ENCODE measurements at places on chromosomes 1 and 21.

DNA sequence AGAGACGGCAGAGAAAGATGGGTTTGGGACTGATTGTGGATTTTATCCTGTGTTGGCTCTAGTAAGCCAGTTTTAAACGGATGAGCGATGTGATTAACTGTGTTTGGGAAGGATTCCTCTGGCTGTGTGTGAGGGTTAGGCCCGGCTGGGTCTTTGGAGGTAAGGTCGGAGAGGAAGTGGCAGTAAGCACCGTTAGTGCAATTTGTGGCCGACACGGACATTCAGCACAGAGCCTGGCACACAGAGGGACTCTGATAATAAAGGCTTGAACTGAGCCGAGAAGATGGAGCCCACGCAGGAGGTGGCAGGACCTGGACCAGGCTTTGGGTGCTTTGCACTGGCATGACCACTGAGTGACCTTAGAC, 1.3 kb downstream of the MTFR1L start:
- no peak for DNase-seq

DNA sequence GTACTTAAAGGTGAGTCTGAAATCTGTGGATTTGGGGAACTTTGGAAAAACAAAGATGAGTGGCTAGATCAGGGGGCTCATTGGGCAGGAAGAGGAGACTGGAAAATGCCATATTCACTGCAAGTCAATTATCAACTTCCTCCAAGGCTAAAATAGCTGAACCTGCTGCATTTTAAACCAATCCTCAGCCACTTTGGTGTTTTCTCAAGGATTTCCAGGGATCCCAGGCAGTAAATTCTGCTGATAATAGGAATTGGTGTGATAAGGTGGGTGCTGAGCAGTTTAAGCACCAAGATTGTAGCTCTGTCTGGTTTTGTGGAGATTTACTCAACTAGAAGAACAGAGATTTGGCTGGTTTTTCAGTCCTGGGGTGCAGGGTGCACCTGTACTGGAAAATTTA, 153.9 kb upstream of the CAMK1G start:
- DNase-seq: no peak

- DNase-seq: no peak
Observed at GRCh38 chr1:111369177-111369576, 58.4 kb downstream of the OVGP1 start.

GRCh38 chr1:201885531-201886075, 3.1 kb upstream of the SHISA4 start:
- DNase-seq: peak; percentile 54

DNA sequence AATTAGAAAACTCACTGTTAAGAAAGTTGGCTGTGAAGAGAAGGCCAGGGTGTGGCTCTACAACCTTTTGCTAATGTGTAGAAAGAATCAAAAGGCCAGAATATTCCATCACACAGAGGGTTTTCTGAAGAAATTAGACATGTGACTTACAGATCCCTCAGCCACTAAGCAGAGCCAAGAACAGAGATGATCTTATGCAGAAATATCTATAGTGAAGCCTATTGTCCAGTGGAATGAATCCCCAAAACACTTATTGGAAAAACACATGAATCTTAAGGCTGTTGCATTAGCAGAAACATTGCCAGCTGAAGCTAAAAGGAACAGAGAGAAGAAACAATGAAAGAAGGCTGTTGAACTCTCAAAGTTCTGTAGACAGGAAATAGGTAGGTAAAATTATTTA, 979.2 kb downstream of the MRPL39 start:
- DNase-seq: no peak

- no peak for DNase-seq
Observed at GRCh38 chr1:37393173-37394120, 80.9 kb upstream of the ZC3H12A start.

DNA sequence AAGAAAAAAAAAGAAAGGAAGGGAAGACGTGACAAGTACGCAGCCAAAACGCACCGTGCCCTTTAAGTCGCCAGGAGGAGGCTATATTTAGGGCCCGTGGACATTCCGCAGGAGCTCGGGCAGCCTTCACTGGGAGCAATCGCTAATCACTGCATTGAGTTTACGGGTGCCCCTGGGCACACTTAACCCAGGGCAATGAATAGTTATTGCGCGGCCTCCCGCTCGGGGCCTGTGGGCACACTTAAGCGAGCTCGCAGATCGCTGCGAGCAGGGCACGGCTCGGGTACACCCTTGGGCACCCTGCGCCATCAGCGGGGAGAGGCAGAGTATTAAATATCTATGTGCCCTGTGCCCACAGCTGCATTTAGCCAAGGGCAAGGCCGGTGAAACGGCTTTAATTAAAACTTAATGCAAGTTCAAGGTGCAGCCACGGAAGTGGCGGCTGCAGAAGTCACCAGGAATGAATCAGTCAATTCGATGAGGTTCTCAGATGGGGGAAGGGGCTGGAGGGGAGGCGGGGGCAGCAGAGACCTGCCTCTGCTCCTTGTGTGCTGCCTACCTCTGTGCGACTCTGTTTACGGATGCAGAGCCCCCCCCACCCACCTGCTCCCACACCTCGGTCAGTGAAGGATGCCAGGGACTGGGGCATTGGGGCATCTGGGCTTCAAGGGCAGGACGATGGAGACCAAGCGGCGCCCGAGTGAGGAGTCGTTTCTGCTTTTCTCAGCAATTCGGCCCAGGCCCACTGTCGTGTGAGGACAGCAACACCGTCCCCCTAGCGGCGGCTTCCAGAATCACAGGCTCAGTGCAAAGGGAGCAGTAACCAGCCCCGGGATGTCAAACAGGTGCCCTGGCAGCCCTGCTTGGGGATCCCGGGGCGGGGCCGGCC, 51.8 kb upstream of the TARDBP start:
- DNase-seq: peak; percentile 60

DNA sequence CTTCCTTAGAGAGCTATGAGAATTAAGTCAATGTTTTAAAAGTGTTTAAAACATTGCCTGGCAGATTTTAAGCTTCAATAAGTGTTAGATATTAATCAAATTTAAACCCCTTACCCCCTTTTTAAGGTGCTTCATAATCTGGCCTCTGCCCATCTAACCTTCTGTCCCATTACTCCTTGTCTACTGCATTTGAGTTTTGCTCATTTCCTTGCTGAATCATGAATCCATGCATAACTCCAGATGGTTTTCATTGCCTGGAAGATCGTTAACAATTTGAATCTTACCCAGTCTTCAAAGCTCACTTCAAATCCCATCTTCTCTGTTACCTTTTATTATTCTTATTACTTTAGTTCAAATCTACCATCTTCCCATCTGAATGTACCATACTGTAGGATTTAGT, 4.6 kb downstream of the HJV start:
- DNase-seq: no peak

DNA sequence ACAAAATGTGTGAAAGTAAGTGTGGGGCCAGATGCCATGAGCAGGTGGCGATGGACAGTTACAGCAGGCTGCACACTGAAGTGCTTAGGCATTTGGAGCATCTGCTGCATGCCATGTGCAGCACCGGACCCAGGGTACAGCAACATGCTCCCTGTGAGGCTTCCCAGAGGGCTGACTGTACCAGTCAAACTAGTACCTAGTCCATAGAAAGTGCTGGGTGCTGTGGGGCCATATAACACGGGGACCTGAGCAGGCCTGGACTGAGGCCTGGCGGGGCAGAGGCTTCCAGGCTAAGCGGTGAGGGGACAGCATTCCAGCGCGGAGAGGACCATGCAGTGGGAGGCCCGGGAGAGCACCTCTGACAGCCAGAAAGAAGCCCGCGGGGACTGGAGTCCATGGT, 29.9 kb upstream of the PKP1 start:
- no peak for DNase-seq

GRCh38 chr1:54846716-54847284, 40.2 kb downstream of the DHCR24 start:
- no peak for DNase-seq

GRCh38 chr1:79235301-79236002, 228.9 kb upstream of the ADGRL4 start:
- DNase-seq: peak; percentile 8

- DNase-seq: peak; percentile 73
Observed at GRCh38 chr1:966135-966703, at the start of gene PLEKHN1. Gene PLEKHN1, plus strand, starts transcription at chr1:966482. Its CDS starts 50 bp downstream, at chr1:966532.

- no peak for DNase-seq
Observed at GRCh38 chr1:118979754-118980575, 8.2 kb downstream of the TBX15 start.

DNA sequence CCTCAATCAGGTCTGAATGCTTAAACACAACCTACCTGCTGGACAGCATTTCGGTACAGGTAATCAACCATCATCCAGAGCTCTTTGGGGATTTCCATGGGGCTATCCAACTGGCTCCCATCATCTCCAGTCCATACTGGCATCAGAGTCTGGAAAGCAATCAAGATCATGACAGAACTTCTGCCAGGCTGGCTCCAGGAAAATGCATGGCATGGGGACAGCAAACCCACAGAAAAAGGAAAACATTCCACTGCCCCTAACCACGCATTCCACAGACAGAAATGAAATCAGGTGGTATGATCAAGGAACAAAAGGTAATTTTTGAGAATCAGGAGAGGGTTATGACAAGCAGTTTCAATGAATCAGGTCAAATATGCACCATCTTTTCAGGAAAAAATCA, 9.1 kb upstream of the MTF1 start:
- no peak for DNase-seq

DNA sequence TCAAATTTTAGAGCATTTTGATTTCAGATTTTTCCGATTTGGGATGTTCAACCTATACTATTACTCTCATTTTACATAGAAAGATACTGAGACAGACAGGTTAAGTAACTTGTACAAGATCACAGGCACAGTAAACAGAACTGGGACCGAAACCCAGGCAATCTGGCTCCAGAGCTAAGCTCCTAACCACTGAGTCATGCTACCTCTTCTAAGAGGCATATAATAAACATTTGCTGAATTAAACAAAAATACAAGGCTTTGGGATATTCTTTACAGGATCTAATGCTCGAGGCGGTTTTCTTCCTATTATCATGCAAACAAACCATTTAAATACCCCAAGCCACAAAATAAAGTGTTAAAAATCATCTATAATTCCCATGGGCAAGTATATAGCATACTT, 50.3 kb downstream of the MCOLN2 start:
- DNase-seq: peak; percentile 88

GRCh38 chr1:31639543-31639942, 5.1 kb downstream of the PEF1 start:
- peak; percentile 91 for DNase-seq

DNA sequence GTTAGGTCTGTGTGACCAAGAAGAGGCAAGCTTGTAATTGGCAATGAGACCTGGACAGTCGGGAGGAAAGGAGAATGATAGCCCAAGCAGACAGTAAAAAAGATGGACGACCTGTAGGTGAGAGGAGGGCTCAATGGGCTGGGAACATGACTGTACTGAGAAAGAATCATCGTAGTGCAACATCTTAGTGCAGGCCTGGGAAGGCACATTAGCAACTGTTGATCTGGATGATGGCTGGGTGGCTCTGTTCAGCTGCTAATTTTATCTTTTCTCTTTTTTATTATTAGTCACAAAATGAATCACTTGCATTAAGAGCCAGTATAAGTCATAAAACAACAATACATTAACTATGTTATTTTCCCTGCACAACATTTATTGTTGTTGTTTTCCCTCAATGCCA, 32.9 kb downstream of the IFI44 start:
- no peak for DNase-seq

GRCh38 chr1:180112984-180113647, 41.6 kb upstream of the QSOX1 start:
- DNase-seq: no peak

GRCh38 chr21:42025376-42026081, 15.4 kb upstream of the ZBTB21 start:
- DNase-seq: no peak

DNA sequence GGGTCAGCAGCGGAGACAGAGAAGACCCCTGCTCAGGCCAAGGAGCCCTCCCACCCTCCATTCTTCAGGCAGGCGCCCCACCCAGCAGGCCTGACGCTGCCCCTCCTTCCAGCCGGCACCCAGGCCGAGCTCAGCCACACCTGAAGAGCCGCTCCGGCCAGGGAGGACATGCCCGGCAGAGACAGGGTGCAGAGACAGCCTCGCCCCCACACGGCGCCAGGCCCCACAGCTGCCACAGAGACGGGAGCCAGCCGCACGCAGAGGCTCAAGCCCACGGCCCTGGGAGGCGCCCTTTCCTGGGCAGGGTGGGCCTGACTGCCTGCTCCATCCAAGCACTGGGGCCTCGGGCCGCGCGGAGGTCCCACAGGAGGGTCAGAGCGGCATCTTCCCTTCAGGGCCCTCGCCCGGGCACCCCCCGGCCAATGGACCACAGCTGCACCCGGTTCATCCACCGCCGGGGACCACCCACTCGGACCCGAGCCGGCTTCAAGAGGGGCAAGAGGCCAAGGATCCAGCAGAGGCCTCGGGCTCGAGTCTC, 5.2 kb downstream of the TTLL10 start:
- DNase-seq: no peak

- DNase-seq: no peak
Observed at GRCh38 chr1:172360511-172360910, 60.0 kb upstream of the C1orf105 start.
